Neural progenitor cell (in vitro differentiated cells): ENCODE measurements at places on chromosomes 11 and 22. TPM values are rescaled to one million over a fixed set of nuclear protein-coding genes. Genes with fewer than 3 reads are reported as not detected.

DNA sequence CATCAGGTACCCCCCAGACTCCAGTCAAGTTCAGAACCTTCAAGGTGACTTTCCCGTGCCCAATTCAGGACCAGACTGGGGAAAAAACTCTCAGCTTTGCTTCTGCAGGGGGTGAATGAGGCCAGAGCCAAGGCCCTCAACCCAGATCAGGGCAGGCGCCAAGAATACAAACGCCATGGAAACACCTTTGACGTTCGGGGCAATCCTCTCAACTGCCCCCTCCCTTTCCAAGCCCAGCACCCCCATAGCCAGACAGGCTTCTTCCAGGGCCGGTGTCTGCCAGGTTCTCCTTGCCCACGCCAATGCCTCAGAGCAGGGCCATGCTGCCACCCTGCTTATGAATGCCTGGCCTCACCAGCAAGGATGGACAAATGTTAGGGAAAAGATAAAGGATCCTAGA, 5.8 kb downstream of the ARHGAP1 start:
- no peak for DNase-seq

DNA sequence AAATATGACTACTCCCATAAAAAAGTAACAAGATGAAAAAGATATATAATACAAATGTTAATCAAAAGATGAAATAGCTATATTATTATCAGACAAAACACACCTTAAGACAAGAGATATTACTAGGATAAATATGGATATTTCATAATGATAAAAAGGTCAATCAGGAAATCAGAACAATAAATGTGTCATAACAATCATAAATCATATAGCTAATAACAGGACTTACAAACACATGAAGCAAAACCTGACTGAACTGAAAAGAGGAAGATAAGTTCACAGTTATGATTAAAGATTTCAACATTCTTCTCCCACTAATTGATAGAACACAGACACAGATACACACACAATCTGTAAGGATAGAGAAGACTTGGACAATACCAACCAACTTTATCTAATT, 47.2 kb downstream of the EIF3M start:
- DNase-seq = no peak

DNA sequence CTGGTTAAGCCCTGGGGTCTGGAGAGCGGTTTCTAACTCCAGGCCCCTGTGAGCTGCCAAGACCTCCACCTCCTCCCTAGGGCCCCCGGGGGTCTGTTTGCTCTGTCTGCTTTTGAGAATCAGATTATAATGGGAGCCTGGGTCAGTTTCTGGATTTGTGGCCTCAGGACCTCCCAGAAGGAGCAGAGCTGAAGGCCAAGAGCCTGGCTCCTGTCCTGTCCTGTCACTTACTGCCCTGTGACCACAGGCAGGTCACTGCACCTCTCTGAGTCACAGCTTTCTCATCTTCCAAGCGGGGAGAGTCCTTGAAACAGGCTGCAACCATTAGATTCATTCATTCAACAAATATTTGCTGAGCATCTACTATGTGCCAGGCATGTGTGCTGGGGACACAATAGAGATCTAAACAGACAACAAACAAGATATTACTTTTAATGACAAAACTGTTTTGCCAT, 87.3 kb upstream of the FGF3 start:
- no peak for DNase-seq

GRCh38 chr11:118434553-118435289, 1.6 kb upstream of the KMT2A start:
- DNase-seq = peak; percentile 77

DNA sequence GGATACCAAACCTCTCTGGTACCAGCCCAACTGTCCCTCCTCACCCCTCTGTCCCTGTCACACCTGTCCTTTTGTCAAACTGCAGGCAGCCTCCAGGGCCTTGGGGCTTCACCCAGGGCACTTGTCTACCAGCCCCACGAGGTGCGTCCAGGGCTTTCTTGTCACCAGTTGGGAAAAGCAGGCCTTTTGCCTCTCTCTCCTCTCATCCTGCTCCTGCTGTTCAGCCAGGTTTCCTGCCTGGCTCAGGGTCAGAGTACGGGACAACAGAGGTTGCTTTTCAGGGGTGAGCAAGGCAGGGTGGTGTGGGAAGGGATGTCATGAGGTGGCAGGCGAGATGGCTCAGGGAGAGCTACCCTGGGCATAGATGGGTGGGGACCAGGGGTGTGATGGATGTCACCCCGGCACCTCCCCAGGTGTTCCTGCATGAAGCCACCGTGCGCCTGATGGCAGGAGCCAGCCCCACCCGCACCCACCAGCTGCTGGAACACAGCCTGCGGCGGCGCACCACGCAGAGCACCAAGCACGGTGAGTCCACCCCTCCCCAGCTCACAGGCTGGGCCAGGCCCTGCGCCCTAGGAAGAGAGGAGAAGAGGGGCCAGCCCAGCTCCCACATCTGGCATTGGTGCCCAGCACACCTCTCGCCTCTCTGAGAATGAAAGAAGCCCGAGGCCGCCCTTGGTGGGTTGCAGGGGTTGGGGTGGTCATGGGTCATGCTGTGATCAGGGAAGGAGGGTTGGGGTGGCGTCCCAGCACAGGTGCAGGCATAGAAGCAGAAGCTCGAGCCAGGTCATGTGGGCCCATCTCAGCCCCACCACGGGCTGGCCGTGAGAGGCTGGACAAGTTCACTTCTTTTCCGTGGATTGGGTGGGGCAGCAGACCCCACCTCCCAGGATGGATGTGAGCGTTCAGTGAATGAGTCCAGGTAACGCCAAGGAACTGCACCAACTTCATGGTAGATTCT, 10.1 kb downstream of the SHISA8 start:
- DNase-seq = no peak

GRCh38 chr11:10158461-10158860, 135.6 kb downstream of the SBF2 start:
- DNase-seq = no peak

DNA sequence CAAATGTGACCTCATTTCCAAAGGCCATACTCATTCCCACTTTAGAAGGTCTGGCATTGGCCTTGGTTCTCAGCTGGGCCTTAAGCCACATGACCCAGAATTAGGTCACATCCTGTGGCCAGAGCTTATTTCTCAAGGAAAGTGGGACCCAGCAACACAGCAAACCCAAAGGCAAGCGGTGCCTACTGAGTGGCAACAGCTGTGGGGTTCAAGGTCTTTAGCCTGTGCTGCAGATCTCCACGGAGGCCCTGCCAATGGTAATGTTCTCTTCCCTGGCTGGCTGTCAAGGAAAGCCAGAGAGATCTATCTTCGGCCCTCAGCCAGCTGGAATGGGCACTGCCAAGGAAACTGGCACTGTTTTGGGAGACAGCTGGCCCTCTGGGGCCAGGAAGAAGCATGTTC, 41.5 kb upstream of the TP53I11 start:
- DNase-seq = no peak

DNA sequence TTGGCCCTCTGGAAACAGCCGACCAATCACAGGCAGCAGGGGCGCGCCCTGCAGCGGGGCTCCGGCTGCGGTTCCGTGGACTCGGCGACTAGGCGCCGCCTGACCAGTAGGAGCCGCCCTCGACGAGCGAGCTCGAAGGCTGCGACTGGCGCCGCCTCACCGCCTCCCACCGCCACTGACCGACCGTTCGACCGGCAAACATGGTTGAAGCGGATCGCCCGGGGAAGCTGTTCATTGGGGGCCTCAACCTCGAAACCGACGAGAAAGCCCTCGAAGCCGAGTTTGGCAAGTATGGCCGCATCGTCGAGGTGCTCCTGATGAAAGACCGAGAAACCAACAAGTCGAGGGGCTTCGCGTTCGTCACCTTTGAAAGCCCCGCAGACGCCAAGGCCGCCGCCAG, at the start of gene RBMXL2:
TSS of gene RBMXL2 (plus strand) at position 78 of the 400 bp plus-strand sequence. CDS start at position 201, 123 bp downstream.
- no peak for DNase-seq

GRCh38 chr11:68988491-68988890, 7.7 kb upstream of the MRGPRD start:
- no peak for DNase-seq

GRCh38 chr22:49372530-49373288, 455.0 kb downstream of the BRD1 start:
- DNase-seq = peak; percentile 43

DNA sequence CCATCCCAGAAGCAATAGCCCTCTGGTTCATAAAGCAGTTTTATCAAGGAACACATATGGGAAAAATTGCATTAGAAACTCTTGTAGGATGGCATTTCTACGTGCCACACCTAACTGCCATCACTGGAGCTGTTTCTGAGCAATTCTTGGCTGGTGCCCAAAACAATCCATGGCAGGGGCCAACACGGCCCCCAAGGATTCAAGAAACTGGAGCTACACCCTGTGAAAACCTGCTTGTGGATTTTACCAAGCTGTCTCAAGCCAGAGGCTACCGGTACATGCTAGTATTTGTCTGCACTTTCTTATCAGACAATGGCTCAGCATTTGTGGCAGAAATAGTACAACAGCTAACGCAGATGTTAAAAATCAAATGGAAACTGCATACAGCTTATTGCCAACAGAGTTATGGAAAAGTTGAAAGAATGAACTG, 42.4 kb upstream of the GLYAT start:
- DNase-seq = no peak

- no peak for DNase-seq
Observed at GRCh38 chr22:23369054-23369685, 188.9 kb downstream of the BCR start.

DNA sequence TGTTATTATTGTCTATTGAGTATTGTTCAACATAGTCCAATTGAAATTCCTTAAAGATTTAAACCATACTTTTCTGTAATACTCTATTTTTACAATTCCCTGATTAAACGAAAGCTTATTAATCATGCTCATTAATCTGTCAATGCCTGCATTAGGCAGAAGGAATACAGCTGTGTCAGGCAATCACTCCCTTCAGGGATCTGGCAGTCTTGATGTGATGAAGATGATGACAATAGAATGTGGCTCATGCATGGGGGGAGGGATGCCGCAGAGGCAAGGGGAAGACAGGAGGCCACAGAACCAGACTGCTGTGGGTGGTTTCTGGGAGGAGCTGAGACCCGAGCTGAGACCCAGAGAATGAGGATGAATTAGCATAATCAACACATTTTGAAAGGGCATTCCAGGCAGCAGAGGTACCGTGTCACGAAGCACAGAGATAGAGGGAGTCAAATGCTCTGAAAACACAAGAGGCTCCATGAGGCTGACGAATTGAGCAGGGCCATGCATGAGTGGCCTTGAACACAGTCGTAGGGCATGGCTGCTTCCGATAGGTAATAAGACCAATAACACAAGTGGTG, 1075.5 kb downstream of the OPCML start:
- peak; percentile 50 for DNase-seq

Gene SMDT1
- 2.9 and 6.3 TPM in 2 replicates for total RNA-seq

Gene NRGN
- 0.39 and 7.5 TPM in 2 replicates for total RNA-seq

Gene APOBEC3B
- total RNA-seq = not detected in 2 replicates

Gene TMEM86A
- 0.87 TPM in 1 of 2 replicates, not detected in the other for total RNA-seq

Gene DGCR6
- total RNA-seq = 4.2 and 5.2 TPM in 2 replicates

Gene CNIH2
- 5.6 and 5.7 TPM in 2 replicates for total RNA-seq

Gene ATG16L2
- total RNA-seq = 20.5 and 38.0 TPM in 2 replicates
